ENCODE measurements at places on chromosomes 2 and 18. TPM values are rescaled to one million over a fixed set of nuclear protein-coding genes. Genes with fewer than 3 reads are reported as not detected.

Gene LRRC30
- not detected for total RNA-seq

Gene UBE2F
- 81.8 TPM for total RNA-seq

Gene MYO7B
- 0.48 TPM for total RNA-seq

Gene CPSF3
- 38.2 TPM for total RNA-seq

Gene RGPD3
- total RNA-seq, result not detected

Gene EML6
- total RNA-seq, result 1.6 TPM

Gene RAPGEF4
- total RNA-seq, result 20.2 TPM

Gene ASTL
- not detected for total RNA-seq

Gene KRTCAP3
- total RNA-seq, result 1.9 TPM

DNA sequence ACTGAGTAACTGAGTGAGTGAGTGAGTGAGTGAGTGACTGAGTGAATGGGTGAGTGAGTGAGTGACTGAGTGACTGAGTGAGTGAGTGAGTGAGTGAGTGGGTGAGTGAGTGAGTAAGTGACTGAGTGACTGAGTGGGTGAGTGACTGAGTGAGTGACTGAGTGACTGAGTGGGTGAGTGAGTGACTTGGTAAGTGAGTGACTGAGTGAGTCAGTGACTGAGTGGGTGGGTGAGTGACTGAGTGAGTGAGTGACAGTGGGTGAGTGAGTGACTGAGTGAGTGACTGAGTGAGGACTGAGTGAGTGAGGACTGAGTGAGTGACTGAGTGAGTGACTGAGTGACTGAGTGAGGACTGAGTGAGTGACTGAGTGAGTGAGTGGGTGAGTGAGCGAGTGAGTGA is 13.9 kb downstream of the MAL start:
- no peak for DNase-seq

DNA sequence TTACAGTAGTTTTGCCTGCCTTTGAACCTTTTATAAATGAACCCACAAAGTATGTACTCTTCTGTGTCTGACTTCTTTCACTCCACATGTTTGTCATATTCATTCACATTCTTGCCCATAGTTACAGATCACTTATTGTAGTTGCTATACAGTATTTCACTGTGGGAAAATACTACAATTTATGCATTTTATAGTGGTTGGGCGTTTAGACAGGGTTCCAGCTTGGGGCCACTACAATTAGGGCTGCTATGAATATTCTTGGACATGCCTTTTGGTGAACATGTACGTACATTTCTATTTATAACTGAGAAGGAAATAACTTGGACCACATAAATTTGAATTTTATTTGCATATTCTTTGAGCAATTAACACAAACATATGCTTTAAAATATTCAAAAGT is 15.4 kb upstream of the PMAIP1 start:
- no peak for DNase-seq

DNA sequence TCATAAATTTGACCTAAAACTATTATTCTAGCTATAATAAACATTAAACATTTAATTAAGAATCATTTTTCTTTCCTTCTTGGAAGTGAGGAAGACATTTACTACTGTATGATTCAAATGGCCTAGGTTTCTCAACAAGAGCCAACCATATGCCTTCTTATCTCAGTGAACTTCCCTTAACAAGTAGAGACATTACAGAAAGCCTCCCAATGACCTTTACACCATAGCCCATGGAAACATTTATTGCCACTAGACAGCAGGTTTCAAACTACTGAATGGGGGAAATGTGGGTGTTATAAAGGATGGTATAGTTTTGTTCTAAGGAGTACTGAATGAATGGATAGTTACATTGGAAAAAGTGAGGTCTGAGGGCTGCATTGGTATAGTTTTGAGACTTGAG is 349.4 kb upstream of the SPRED2 start:
- no peak for DNase-seq

DNA sequence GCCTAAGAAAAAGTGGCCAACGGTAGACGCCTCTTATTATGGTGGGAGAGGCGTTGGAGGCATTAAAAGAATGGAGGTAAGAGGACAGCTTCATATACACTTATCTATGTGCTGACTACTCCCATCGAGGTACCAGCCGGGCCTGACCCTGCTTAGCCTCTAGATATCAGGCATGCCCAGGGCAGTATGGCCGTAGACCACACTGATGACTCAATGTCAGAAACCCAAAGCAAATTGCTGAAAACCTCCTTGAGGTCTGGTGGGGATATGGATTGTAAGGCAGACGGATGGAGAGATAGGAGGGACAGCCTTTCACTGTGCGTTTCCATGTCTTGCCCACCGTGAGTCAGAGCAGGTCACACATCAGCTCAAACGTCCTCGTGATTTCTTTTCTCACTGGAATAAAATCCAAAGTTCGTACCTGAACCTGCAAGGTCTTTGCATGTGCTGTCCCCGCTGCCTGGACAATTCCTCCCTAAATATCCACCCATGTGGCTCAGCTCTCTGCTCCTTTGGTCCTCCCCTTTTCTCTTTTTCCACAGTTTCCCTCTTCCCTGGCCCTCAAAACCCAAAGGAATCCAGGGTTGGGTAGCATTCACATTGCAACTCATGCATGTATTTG is 168.9 kb downstream of the ANTXR1 start:
- no peak for DNase-seq

DNA sequence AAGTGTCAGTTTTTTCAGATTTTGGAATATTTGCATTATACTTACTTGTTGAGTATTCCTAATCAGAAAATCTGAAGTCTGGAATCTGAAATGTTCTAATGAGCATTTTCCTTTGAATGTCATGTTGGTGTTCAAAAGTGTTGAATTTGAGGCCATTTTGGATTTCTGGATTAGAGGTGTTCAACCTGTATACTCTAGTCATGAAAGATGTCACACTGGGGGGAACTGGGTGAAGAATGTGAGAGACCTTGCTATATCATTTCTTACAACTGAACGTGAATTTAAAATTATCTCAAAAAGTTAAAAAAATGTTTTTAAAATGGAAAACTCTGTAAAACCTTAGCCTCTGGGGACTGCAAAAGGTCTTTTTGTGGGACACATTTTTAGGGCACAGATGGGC is 384.5 kb downstream of the NBAS start:
- DNase-seq, result no peak

- DNase-seq, result no peak
Observed at GRCh38 chr2:112811841-112812306, 24.7 kb downstream of the IL1B start.

DNA sequence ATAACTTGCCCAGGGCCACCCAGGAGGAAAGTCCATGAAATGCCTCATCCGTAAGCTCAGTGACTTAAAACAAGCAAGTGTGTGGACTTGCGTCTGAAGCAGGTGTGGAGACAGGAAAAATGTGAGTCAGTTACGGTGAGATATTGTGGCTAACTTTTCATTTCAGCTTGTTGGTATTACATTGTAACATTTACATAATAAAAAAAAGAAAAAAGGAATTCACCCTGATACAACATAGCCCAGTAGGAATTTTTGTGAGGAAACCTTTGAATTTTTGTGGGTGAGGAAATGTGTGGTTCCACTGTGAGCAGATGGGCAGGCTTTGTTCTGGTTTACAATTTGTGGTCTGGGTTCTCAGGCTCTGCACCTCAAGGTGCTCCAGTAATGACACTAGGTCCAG is 33.7 kb upstream of the LYPD6B start:
- no peak for DNase-seq

DNA sequence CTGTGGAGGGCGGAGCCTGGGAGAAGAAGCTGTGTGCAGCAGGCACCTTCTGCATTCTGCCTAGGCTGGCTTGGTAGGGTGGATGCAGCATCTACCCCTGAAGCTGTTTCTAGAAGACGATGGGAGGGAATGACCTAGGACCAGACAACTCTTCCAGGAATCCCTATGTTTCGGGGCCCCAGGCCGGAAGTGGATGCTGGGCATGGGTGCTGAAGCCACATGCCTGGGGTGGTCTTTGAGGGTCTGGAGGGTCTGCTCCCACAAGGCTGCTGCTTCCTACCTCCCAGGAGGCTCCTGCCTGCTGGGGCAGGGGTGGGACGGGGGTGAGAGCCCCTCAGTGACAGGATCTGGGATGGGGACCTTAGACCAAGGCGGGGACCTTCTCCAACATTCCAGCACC is 61.0 kb downstream of the CIB4 start:
- DNase-seq, result no peak

DNA sequence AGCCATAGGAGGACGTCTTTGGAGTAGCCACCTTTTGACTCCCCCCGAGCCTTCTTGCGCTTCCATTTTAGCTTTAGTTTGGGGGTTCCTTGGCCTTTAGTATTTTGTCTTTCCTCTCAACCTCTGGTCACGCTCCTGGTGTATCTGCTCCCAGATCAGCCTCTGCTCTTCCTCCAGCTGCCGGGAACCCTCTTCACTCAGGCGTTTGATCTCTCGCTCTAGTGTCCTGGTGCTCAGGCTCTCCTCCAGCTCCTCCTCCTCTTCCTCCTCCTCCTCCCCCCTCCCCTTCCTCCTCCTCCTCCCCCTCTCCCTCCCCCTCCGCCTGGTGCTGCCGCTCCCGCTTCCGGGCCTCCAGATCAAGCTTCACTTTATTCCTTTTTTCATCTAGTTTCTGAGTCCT is 1082.3 kb upstream of the TMEFF2 start:
- DNase-seq, result no peak

DNA sequence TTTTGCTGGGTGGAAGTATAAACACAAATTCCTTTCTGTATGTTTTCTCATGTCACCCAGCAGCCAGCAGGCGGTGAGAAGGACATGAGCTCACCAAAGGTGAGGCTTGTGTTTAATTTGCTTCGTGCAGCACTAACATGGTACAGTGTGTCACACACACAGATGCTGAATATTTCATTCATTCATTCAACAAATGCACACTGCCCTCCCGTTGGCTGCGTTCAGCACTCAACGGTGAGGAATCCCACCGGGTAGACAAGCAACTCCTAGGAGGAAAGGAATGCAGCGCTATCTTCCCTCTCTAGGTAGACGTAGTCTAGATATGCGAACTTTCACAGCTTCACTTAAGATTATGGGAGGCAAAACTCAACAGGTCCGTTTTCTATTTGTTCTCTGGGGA is 85.1 kb downstream of the LONRF2 start:
- no peak for DNase-seq

GRCh38 chr18:38198956-38199355 is 633.4 kb upstream of the CELF4 start:
- DNase-seq, result no peak

GRCh38 chr2:58834404-58834803 is 593.3 kb upstream of the FANCL start:
- no peak for DNase-seq

GRCh38 chr2:9017411-9017810 is 13.9 kb upstream of the MBOAT2 start:
- DNase-seq, result no peak

- DNase-seq, result no peak
Observed at GRCh38 chr18:52992041-52992440, 652.0 kb downstream of the DCC start.

GRCh38 chr2:191728750-191729624 is 51.1 kb downstream of the NABP1 start:
- no peak for DNase-seq

GRCh38 chr2:201639205-201639604 is 4.1 kb downstream of the TMEM237 start:
- DNase-seq, result no peak

- no peak for DNase-seq
Observed at GRCh38 chr18:24000613-24001490, 13.7 kb upstream of the TTC39C start.

DNA sequence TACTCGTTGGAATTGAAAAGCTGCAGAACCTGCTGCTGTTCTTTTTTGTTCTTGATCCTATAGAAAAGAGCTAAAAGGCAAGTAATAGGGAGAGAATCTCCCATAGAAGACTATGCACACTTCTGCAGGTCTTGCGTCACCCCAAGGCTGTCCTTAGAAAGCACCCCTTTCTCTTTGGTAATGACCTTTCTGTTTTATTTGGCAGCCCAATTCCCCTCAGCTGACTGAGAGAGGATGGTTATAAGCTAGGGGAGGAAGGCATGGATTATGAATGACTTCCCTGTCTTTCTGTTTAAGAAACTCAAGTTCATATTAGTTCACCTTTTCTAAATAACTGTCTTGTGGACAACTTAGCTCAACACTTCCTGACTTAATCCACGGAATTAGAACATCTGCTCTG is 122.9 kb downstream of the TXNL1 start:
- DNase-seq, result no peak

DNA sequence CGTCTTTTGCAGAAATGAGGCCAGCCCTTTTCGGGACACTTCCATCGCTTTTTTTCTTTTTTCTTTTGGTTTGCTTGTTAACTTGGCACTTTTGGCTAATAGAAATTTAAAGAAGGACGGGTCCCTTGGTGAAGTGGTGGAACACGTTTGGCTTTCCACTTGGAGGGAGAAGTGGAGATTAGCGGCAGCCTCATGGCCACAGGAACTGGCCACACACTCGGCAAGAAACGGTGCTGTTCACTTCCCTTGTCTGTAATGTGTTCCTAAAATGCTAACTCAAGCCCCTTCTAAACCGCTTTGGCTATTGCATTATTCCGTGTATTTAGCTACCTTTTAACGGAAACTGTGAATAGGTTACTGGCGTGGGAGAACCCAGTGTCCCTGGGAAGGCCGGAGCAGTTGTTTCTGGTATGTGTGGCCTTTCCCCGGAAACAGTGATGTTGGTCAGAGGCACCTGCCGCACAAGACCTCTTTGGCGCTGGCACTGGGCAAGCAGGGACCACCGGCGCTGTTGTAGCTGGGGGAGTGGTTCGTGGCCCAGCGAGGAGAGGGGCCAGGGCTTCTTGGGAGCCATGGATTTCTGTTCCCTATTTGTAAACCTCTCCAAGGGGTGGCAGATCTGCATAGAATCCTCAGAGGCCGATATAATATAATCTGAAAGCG is 981 bp downstream of the RAMP1 start:
- DNase-seq, result peak; percentile 43

- DNase-seq, result no peak
Observed at GRCh38 chr2:164371916-164372315, 249.4 kb downstream of the GRB14 start.

DNA sequence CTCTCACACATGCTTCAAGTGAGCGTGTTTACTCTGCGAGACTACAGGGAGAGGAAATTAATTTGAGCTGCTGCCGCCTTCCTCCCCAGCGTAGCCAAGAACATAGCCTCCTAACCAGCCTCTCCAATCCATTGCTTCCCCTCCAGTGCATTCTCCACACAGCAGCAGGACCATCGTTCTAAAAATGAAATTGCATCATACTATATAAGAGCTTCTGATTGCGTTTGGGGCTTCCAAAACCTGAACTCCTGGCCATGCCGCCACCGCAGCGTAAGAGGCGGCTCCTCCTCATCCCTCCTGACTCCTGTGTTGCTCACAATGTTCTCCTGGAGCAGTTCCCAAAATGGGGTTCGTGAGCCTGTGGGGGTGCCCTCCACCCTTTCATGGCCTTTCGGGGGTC is 142.1 kb downstream of the MYT1L start:
- DNase-seq, result no peak

- no peak for DNase-seq
Observed at GRCh38 chr2:203399031-203399430, 70.8 kb downstream of the ABI2 start.

- peak; percentile 72 for DNase-seq
Observed at GRCh38 chr2:24083567-24084385, 858 bp downstream of the TP53I3 start.
